ENCODE measurements at places on chromosomes 1 and 21. TPM values are rescaled to one million over a fixed set of nuclear protein-coding genes. Genes with fewer than 3 reads are reported as not detected.

- DNase-seq = no peak
These were observed 20.4 kb downstream of the C4BPA start for GRCh38 chr1:207124389-207124788.

DNA sequence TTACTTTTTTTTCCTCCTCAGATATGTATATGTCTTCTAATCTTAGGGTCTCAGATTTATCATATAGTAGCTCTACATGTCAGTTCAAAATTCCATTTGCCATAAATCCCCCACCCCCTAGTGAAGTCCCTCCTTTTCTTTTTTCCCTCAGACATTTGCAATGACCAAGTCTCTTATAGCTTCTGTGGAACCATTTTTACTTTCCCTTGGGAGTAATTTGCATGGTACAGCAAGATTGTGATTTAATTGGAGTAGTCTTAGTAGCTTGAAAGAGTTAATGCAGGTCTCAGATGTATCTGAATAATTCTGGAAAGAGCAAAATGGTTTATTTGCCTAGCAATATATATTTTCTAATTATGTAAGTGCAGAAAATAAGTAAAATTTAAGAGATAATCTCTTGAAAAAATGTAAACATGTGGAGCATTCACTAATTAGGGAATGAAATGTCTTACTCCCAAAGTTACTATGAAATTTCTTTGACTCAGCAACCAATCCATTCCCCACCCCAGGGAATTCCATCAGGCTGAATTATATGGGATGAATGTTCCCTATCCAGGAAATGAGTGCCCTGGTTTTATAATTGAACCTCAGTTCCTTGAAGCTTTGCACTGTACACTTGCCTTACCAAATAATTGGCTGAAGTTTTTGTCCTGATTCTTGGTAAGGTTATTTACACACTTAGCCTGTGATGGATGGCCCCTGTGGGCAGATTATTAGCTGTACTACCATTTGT lies 267.0 kb downstream of the DNM3 start:
- no peak for DNase-seq

GRCh38 chr21:30329203-30329875 lies 8.2 kb downstream of the KRTAP27-1 start:
- DNase-seq = no peak

DNA sequence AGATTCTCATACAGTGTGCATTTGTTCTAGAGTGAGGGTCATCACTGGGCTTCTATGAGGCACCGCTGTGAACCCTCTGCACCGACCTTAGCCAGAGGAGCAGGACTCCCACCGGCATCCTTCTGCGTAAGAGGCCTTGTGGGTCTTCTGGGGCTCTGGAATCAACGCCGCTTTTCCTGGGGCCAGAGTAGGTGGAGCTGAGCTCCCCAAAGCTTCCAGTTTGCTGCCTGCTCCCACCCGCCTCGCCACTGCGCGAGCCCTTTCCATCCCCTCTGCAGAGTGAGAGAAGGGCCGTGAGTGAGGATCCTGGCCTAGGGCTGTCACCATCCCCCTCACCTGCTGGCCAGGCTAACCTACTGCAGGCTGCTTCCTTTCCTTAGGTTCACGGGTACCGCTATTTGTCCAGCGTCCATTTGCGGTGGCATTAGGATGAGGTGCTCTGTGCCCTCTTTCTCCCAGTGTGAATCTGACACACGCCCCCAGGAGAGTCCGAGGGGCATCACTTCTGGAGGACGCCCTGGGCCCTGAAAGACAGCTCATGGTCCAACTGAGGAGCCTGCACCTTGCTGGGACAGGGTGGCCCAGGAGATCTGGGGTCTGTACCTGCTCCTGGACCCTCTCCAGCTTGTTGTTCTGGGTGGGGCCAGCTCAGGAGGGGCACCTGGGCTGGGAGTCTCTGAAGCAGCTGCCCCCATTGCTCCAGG lies 36.2 kb downstream of the UMODL1 start:
- no peak for DNase-seq

GRCh38 chr1:44847845-44848244 lies 4.8 kb upstream of the PTCH2 start:
- DNase-seq = no peak

DNA sequence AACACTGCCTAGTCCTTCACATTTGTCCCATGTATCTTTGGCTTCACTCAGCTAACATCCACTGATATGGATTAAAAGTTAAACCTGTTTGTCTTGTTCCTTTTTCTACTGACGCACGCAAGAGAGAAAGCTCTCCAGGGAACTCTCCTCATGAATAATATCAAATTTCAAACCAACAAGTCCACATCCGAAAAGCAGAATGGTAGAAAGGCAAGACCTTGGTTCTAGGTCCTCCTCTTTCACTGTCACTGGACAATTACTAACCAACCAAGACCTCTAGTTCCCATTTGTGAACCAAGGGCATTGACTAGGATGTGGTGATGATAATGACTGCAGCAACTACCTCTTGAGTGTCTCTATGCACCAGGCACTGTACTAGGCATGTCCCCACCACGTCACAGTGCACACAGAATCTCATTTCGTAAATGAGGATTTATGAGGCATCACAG lies 8.4 kb downstream of the PLPP3 start:
- DNase-seq = no peak

DNA sequence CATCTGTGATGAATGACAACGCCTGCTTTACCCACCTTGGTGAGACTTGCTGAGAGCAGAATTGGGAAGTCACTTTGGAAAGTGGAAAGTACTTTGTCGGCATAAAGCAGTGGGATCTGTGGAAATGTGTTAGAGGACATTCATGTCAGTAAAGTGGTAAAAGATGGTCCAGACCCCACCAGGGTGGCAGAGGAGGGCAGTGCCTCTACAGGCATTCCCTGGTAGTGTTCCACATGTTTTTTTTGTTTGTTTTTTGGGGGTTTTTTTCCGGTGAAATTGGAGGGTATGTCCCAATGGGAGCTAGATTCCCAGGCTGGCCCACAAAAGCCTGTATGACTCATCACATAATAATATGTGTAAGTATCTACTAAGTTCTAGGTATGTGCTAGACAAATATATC lies 80.6 kb downstream of the ELAVL4 start:
- no peak for DNase-seq

DNA sequence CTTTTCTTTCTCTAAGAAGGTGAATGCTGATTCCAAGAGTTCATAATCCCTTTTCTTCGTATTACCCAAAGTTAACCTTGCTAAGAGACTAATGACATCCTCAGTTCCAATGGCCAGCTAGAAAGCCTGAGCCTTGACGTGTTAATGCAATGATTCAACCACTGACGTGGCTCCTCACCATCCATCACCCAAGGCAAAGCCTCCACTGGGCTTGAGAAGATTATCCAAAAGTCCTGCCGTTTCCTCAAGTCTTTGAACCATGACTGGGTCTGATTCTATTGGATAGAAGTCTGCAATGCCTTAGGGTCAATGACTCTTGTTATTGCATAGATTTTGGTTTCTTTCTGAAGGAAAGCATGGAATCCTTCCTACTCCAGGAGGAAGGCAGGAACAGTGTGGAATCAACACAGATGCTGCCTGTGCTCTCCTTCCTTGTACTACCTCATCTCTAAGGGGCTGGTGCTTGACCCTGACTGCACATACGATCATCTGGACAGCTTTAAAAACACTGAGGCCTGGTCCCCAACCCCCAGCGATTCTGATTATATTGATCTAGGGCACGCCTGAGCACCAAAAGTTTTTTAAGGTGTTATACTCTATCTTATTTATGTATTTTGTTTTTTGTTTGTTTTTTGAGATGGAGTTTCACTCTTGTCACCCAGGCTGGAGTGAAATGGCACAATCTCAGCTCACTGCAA lies 69.3 kb upstream of the ANGPTL1 start:
- no peak for DNase-seq

DNA sequence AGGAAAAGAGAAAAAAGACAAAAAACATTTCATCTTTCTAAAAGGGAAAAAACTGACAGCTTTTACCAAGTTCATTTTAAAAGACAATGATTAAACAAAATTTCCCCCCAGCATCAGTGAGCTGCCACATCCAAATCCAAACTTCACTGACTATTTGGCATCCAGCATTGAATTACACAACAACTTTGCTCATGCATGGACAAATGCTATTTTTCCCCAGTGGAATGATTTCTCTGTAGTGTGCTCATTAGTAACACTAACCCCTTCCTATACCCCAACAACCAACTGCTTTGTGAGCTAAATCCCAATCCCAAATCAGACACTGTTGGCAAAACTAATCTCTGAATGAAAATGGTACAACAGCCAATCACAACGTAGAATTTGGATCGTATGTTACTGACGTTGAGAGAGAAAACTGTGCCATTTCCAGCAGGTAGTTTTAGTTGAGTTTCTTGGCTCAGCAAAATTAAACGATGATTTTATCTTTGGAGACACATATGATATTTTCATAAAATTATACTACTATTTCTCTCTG lies 37.9 kb downstream of the PIK3R3 start:
- DNase-seq = no peak

GRCh38 chr1:240465531-240465940 lies 146.4 kb downstream of the GREM2 start:
- no peak for DNase-seq

- DNase-seq = no peak
These were observed 687.7 kb downstream of the PTPRU start for GRCh38 chr1:29924017-29924431.

- no peak for DNase-seq
These were observed 48.7 kb downstream of the DMAP1 start for GRCh38 chr1:44261962-44262361.

- DNase-seq = no peak
These were observed 28.4 kb upstream of the DMRTB1 start for GRCh38 chr1:53430779-53431178.

GRCh38 chr1:198534548-198535418 lies 5.7 kb downstream of the ATP6V1G3 start:
- DNase-seq = no peak

DNA sequence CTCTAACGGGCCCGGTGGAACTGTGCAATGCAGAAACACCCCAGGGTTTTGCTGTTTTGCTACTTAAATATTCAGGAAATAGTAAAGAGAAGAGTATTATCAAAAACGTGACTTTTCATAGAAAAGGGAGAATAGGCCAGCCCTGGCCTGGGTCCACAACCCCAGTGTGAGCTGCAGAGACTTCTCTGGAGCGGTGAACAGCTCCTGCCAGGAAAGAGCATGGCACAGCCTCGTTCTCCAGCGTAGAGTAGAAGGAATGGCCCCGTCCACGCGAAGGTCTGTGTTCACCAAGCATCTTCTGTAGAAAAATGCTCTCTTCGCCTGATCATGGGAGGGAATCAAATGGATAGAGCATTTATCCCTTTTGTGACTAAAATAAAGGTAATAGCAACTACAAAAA lies 51.4 kb downstream of the PDE9A start:
- no peak for DNase-seq

GRCh38 chr1:30411206-30411605 lies 312.2 kb downstream of the MATN1 start:
- DNase-seq = peak; percentile 8

- DNase-seq = peak; percentile 52
These were observed 68.4 kb downstream of the TLR5 start for GRCh38 chr1:223074445-223075300.

DNA sequence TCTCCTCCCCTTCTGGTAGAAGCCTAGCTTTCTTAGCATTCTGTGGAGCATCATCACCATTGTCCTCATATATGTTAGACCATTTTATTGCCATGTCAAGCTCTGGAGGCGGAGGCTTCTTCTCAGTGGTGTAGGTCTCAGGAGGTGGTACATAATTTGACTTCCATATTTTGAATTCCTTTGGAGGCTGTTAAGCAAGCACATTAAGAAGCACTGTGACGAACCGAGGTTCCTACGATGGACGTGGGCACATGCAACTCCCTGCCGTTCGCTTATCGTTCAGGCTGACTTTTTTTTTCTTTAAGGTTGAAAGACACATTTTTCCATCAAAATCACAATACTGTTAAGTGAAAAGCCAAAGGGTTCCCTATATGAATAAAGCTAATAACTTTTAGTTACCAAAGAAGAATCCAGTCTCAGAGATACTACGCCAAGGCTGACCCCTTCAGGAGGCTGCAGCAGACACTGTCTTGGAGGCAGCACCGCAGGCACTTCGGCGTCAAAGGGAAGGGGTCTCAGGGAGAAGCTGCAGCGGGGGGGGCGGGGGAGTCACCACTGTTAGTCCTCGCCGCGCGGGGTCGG lies 835 bp downstream of the C1orf52 start:
- DNase-seq = no peak

- DNase-seq = peak; percentile 60
These were observed 3.8 kb downstream of the PBXIP1 start for GRCh38 chr1:154951901-154952657.

GRCh38 chr1:243882276-243882675 lies 32.2 kb upstream of the AKT3 start:
- DNase-seq = no peak

GRCh38 chr1:5874416-5875110 lies 117.7 kb downstream of the NPHP4 start:
- DNase-seq = no peak

DNA sequence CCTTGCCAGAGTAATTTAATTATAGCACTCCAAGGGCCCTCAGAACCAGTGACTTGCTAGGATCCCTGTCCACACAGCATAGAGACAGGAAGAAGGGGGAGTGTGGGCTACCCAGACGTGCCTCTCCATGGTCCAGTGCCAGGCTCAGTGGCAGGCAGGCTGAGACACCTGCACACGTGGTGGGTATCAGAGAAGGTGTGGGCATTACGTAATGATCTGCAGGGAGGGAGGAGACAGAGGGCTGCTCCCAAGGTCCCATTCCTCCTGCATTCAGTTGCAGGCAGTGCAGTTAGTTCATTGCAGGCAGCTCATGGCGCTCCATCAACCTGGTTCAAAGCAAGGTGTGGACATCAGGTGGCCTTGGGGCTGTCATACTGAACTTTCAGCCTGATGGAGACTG lies 49.9 kb downstream of the C8B start:
- peak; percentile 51 for DNase-seq

DNA sequence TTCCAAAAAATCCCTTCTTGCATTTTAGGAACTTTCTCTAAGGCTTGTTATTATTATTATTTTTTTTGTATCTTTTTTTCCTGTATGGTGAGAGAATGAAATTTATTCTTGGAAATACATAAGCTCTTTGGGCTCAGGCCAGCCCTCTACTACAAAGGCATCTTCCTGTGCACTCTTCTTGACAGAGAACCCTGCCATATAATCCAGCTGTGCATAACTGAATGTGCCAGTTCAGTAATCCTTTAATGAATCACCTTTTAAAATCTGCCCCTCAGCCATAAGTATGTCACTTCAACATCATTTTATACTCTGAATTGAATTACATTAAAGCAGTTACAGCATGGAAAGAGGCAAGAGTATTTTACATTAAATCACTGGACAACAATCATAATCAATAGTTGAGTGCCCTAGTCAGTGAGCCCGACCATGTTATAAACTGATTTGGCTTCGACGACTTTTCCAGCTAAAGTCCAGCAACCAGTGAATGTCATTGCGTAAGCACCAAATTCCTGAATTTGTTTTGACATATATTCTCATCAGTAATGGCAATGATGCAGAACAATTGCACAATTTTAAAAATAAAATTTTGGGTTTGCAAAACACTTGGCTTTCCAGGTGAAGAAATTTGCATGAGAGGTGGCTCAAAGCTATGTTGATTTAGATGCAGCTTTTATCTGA lies 59.2 kb upstream of the KCNK2 start:
- no peak for DNase-seq

The NHLH1 gene
- total RNA-seq = 0.09 TPM

The SPATA45 gene
- total RNA-seq = 0.57 TPM

The TIE1 gene
- 46.3 TPM for total RNA-seq

The GJC2 gene
- total RNA-seq = 6.0 TPM

The OR2M3 gene
- total RNA-seq = not detected

The OSCP1 gene
- total RNA-seq = 22.0 TPM

The LTN1 gene
- 25.0 TPM for total RNA-seq

The AKR7A3 gene
- 6.2 TPM for total RNA-seq

The MPZL1 gene
- 98.3 TPM for total RNA-seq

The HPCAL4 gene
- total RNA-seq = 5.2 TPM

The CRYZ gene
- 160 TPM for total RNA-seq

All from kidney (tissue), 22 donors.